ENCODE measurements at places on chromosomes 12 and 14. TPM values are rescaled to one million over a fixed set of nuclear protein-coding genes. Genes with fewer than 3 reads are reported as not detected.

DNA sequence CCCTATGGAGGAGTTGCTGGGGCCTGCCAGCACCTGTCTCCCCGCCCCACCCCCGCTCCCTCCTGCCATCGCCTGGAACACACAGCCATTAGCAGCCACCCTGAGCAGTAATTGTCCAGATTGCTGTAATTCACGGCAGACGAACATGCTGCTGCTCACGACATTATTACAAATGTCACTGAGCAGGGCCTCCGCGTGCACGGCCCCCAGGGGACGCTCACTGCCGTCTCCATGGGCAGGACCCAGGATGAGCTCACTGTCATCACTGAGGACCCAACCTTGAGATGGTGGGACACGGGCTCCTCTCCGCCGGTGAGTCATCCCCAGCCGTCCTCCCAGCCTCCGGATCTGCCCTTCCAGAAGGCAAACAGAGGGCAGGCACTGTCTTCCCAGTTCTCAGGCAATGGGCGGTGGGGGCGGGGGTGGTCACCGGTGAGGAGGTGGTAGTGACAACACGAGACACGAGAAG, 100.4 kb downstream of the RFLNA start:
- H3K36me3 ChIP-seq, result no peaks in the 10 kb centered on the region
- H3K4me1 ChIP-seq, result peaks cover 100% of the 10 kb centered on the region
- H3K27ac ChIP-seq, result peak overlapping the region; percentile 98
- H3K27me3 ChIP-seq, result no peaks in the 10 kb centered on the region
- no peak for DNase-seq

- DNase-seq, result no peak
- peaks cover 22% of the 10 kb centered on the region for H3K4me1 ChIP-seq
- no peaks in the 10 kb centered on the region for H3K36me3 ChIP-seq
These were observed 16.8 kb upstream of the DYNC1H1 start for GRCh38 chr14:101947577-101947903.

DNA sequence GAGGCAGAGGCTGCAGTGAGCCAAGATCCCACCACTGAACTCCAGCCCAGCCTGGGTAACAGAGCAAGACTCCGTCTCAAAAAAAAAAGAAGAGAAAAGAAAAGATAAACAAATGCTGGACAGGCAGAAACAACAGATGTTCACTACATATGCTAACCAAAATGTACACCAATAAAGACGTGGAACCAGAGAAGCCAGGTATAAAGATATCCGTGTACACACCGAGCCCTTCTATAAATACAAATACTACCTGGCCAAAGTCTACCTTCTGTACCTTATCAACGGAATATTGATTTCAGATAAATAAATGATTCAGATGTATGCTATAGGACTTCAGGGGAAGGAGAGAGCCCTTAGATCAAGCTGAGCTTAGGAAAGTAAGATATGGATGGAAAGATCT, 10.8 kb upstream of the KRT8 start:
- no peaks in the 10 kb centered on the region for H3K36me3 ChIP-seq
- H3K27ac ChIP-seq, result no peak overlapping the region
- no peak overlapping the region for H3K4me3 ChIP-seq
- H3K27me3 ChIP-seq, result no peaks in the 10 kb centered on the region
- DNase-seq, result no peak

GRCh38 chr14:74360163-74360562, 11.9 kb downstream of the VRTN start:
- H3K4me1 ChIP-seq, result no peaks in the 10 kb centered on the region
- no peak for DNase-seq
- H3K27me3 ChIP-seq, result no peaks in the 10 kb centered on the region
- no peaks in the 10 kb centered on the region for H3K36me3 ChIP-seq

DNA sequence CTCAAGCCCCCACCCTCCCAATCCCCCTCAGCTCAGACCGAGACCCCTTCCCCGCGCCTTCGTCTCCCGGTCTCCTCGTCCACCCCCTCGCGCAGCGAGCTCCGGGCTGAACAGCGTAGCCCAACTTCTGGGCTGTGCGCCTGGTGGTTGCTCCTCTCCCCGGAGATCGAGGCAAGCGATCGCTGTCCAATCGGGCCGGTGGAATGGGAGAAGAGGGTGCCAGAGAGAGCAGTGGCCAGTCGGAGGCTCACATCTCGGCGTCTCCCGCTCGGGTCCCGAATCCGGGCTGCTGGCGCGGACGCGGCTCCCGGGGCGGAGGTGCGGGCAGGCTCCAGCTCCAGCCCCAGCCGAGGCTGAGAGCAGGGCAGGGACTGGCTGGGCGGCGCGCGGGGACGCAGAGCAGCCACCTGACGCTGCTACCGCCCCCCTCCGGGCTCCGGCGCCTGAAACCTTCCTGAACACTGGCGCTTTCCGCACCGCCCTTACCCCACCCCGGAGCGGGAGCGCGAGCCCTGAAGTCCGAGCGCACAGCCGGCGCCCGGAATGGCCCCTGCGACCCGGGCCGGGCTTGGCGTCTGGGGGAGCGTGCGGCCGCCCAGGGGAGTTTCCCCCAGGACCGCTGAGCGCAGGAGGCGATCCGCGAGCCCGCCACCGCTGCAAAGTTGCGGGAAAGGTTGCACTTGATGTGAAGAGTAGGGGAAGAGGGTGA, 508 bp upstream of the KCNH5 start:
- peaks cover 19% of the 10 kb centered on the region for H3K4me1 ChIP-seq
- DNase-seq, result no peak
- H3K27me3 ChIP-seq, result peaks cover 7% of the 10 kb centered on the region
- no peaks in the 10 kb centered on the region for H3K36me3 ChIP-seq
- H3K27ac ChIP-seq, result no peak overlapping the region

- no peak overlapping the region for H3K4me3 ChIP-seq
- no peaks in the 10 kb centered on the region for H3K4me1 ChIP-seq
- no peak for DNase-seq
- H3K36me3 ChIP-seq, result no peaks in the 10 kb centered on the region
- no peaks in the 10 kb centered on the region for H3K27me3 ChIP-seq
These were observed 11.3 kb upstream of the DACT1 start for GRCh38 chr14:58626431-58626831.

- peaks cover 25% of the 10 kb centered on the region for H3K36me3 ChIP-seq
- no peak overlapping the region for H3K4me3 ChIP-seq
- no peaks in the 10 kb centered on the region for H3K27me3 ChIP-seq
- no peak for DNase-seq
- no peak overlapping the region for H3K27ac ChIP-seq
- H3K4me1 ChIP-seq, result peaks cover 49% of the 10 kb centered on the region
These were observed 69.6 kb upstream of the SLCO1C1 start for GRCh38 chr12:20625531-20625930.

GRCh38 chr12:4270831-4271716, 2.5 kb upstream of the CCND2 start:
- peak overlapping the region; percentile 98 for H3K4me3 ChIP-seq
- DNase-seq, result no peak
- no peaks in the 10 kb centered on the region for H3K36me3 ChIP-seq
- H3K27me3 ChIP-seq, result no peaks in the 10 kb centered on the region
- H3K27ac ChIP-seq, result peak overlapping the region; percentile 97

GRCh38 chr12:9795945-9796344, 31.3 kb upstream of the KLRF1 start:
- no peaks in the 10 kb centered on the region for H3K4me1 ChIP-seq
- no peak for DNase-seq

GRCh38 chr14:22002860-22003284, 329.3 kb upstream of the OR4E1 start:
- DNase-seq, result no peak
- no peaks in the 10 kb centered on the region for H3K27me3 ChIP-seq
- H3K36me3 ChIP-seq, result no peaks in the 10 kb centered on the region
- H3K4me1 ChIP-seq, result no peaks in the 10 kb centered on the region

GRCh38 chr14:89550821-89551220, 133.8 kb upstream of the FOXN3 start:
- DNase-seq, result peak; percentile 37
- no peak overlapping the region for H3K27ac ChIP-seq
- H3K4me1 ChIP-seq, result peaks cover 5% of the 10 kb centered on the region
- no peaks in the 10 kb centered on the region for H3K27me3 ChIP-seq
- H3K36me3 ChIP-seq, result no peaks in the 10 kb centered on the region

- no peaks in the 10 kb centered on the region for H3K27me3 ChIP-seq
- H3K27ac ChIP-seq, result peak overlapping the region; percentile 1
- peaks cover 17% of the 10 kb centered on the region for H3K4me1 ChIP-seq
- H3K36me3 ChIP-seq, result no peaks in the 10 kb centered on the region
- DNase-seq, result no peak
These were observed 208.5 kb upstream of the DIO2 start for GRCh38 chr14:80419769-80420168.

- H3K27ac ChIP-seq, result no peak overlapping the region
- H3K4me3 ChIP-seq, result no peak overlapping the region
- H3K27me3 ChIP-seq, result no peaks in the 10 kb centered on the region
These were observed 22.8 kb upstream of the FBXO33 start for GRCh38 chr14:39454906-39455539.

Gene ARG2
- total RNA-seq, result 5.8 TPM

Gene TFCP2
- total RNA-seq, result 15.7 TPM

Gene PDE3A
- total RNA-seq, result 98.7 TPM

Gene CISTR
- not detected for total RNA-seq

Gene GYS2
- not detected for total RNA-seq

Measured in esophagus muscularis mucosa (tissue), 4 donors.